ENCODE measurements at places on chromosomes 5 and 9. TPM values are rescaled to one million over a fixed set of nuclear protein-coding genes. Genes with fewer than 3 reads are reported as not detected.

DNA sequence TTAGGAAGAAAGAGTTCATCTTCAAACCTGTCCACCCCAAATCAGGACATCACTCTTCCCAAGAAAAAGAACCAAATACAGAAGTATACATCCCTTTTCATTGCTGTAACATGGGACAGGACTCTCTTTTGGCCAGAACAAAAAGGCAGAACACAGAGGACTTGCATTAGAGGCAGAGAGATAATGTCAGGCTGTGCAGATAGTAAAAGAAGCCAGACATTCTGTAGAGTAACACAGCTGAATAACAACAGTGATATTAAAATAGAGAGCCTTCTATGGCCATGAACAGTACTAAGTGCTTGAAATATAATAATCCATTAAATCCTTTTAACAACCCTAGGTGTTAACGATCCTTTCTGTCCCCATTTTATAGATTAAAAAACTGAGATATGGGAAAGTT lies 437.2 kb downstream of the NFIB start:
- H3K36me3 ChIP-seq, result no peaks in the 10 kb centered on the region
- no peak for DNase-seq
- no peaks in the 10 kb centered on the region for H3K27me3 ChIP-seq

DNA sequence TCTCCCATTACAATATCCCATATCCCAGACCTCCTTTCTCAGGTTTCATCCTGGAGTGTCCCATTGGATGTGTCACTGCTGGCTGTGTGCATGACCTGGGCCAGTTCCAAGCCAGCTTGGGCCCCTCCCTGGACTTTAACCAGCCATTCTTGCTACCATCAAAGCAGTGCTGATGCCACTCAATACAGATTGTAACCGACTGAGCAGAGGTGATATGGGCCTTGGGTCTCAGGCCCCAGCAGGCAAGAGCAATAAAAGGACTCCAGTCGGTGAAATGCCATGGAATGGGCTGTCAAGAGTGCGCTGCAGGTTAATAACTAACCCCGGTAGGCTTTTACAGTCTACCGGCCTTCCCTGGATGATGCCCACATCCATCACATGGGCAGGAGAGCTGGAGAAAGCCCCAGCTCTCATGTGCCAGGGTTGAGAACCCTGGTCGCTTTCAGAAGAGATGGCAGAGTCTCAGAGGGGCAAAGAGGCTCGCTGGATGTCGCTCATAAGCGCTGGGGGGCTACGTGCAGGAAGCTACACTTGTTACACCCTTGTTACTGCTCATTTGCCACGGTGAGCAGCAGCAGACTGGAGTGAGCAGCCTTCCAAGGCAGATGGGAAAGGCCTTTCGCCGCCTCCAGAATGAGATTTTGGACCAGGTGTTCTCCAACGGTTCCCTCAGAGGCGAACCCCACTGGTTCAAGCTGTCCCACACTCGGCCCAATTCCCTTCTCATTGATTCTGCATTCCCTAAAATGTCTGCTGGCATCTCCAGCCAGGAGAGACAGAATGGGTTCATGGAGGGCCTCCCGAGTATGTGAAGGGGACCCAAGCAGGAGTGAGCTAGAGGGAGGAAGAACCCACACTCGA lies 13.2 kb downstream of the EPB41L4B start:
- no peak overlapping the region for H3K4me3 ChIP-seq
- no peak for DNase-seq
- no peaks in the 10 kb centered on the region for H3K27me3 ChIP-seq
- H3K4me1 ChIP-seq, result peaks cover 8% of the 10 kb centered on the region
- no peaks in the 10 kb centered on the region for H3K36me3 ChIP-seq
- H3K27ac ChIP-seq, result no peak overlapping the region

DNA sequence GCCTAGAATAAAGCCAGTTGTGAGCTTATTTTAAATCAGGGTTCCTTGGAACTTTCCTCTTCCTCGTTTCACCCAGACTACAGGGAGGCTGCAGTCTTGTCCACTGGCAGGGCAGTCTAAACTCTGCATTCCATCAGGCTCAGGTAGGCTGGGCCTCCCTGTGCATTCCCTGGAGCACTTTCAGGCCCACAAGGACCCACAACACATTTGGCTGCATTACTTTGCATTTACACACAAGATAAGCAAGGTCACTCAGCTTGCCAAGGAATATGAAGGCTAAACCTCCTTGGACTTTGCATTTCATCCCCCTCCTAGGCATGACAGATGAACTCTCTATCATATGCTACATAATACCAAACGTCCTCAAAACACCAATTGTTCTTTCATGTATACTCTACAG lies 104.2 kb downstream of the MARCHF3 start:
- no peak for DNase-seq
- H3K4me3 ChIP-seq, result no peak overlapping the region
- H3K36me3 ChIP-seq, result no peaks in the 10 kb centered on the region
- peaks cover 29% of the 10 kb centered on the region for H3K4me1 ChIP-seq
- H3K27me3 ChIP-seq, result no peaks in the 10 kb centered on the region

GRCh38 chr5:152488869-152489268 lies 83.8 kb upstream of the NMUR2 start:
- DNase-seq, result no peak
- H3K4me3 ChIP-seq, result no peak overlapping the region
- no peak overlapping the region for H3K27ac ChIP-seq

Gene MYMK
- not detected for total RNA-seq

DNA sequence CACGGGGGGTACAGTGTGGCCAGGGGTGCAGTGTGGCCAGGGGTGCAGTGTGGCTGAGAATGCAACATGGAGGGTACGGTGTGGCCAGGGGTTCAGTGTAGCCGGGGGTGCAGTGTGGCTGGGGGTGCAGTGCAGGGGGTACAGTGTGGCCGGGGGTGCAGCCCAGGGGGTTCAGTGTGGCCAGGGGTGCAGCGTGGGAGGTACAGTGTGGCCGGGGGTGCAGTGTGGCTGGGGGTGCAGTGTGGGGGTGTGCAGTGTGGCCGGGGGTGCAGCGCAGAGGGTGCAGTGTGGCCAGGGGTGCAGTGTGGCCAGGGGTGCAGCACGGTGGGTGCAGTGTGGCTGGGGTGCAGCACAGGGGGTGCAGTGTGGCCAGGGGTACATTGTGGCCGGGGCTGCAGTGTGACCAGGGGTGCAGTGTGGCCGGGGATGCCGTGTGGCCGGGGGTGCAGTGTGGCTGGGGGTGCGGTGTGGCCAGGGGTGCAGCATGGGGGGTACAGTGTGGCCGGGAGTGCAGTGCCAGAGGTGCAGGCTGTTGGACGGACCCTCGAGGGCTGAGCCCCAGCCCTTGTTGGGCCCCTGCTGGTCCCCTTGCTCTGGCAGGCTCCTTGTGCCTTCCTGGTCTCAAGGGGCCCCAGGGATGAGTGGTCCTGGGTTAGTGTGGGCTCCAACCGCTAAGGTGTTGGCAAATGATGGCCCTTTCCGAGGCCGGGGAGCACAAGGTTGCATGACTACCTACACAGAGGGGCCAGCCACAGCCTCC lies 17.9 kb downstream of the TPPP start:
- no peak for DNase-seq
- no peak overlapping the region for H3K4me3 ChIP-seq
- no peaks in the 10 kb centered on the region for H3K4me1 ChIP-seq
- no peaks in the 10 kb centered on the region for H3K36me3 ChIP-seq
- H3K27me3 ChIP-seq, result 0 out of 2 replicates have a peak, but pooled peaks cover 4% of the 10 kb centered on the region
- H3K27ac ChIP-seq, result no peak overlapping the region

Gene POU4F3
- total RNA-seq, result 0.49 TPM

Gene CREB3
- 32.4 TPM for total RNA-seq

Gene SPINK7
- not detected for total RNA-seq

DNA sequence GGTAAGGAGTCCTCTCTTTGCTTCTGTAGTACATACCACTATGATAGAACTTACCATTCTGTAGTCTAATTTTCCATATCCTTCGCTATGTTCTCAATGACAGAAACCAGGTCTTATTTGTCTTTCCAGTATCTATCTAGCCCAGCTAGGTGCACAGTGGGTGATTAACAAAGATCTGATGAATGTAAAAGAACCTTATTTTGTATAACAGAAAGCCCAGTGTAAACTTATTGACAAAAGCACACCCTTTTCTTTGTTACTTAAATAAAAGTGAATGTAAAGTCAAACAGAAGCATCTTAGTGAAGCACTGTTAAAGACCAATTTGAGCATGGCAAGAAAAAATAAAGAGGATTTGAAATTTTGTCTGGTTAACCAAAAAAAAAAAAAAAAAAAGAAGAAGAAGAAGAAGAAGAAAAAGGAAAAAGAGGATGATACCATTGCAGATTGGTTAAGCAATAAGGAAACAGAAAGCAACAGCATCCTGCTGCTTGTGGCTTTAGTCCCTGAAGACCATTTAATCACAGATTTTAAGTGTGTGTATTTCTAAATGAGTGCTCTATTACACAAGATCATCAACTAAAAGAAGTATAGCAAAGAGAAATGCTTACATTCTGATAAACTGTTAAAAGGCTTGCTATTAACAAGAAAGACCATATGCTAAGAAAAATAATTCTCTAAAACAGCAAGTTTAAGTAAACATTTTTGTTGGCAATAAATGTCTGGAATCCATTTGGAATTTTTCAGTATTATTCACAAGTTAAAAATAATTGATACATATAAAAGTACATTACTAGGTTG lies 21.2 kb downstream of the MEGF9 start:
- H3K27ac ChIP-seq, result no peak overlapping the region
- no peak overlapping the region for H3K4me3 ChIP-seq
- no peaks in the 10 kb centered on the region for H3K36me3 ChIP-seq
- H3K27me3 ChIP-seq, result peaks cover 100% of the 10 kb centered on the region
- DNase-seq, result peak; percentile 44

DNA sequence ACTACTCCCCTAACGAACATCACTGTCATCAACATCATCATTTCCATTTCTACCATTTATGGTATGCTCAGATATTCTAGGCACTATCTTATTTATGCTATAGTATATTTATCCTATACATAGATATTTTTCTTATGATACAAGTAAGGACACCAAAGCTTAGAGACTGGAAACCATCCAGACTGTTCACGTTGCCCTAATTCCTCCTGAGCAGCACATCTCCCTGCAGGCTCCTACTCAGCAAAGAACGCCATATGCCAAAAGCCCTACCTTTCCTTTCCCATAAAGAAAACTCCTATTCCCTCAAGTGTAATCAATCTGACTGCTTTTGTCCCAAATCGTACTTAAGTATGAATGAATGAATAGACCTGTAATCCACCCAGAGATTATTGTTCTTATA lies 247.0 kb downstream of the PRELID2 start:
- no peak overlapping the region for H3K4me3 ChIP-seq
- H3K36me3 ChIP-seq, result no peaks in the 10 kb centered on the region
- no peak overlapping the region for H3K27ac ChIP-seq
- no peaks in the 10 kb centered on the region for H3K27me3 ChIP-seq

Data from GM23338 (cell line).